ENCODE measurements at places on chromosomes 6 and 20.

DNA sequence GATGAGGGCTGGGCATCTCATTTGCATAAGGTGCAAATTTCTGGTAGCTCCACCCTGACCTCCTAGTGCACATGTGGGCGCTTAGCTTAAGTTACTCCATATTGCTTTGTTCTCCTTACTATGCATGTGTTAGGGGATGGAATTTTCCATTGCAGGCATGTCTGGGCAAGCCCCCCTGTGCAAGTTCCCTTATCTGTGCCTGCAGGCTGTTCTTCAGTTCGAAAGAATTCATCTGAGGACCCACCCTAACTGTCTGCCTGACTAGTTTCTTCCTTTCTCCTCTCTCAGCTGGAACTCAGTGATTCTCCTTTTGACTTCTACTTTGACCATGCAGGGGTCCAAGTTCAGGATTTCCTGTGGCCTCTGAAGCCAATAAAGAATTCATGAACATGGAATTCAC lies 30.2 kb downstream of the CCDC170 start:
- no peak for DNase-seq

DNA sequence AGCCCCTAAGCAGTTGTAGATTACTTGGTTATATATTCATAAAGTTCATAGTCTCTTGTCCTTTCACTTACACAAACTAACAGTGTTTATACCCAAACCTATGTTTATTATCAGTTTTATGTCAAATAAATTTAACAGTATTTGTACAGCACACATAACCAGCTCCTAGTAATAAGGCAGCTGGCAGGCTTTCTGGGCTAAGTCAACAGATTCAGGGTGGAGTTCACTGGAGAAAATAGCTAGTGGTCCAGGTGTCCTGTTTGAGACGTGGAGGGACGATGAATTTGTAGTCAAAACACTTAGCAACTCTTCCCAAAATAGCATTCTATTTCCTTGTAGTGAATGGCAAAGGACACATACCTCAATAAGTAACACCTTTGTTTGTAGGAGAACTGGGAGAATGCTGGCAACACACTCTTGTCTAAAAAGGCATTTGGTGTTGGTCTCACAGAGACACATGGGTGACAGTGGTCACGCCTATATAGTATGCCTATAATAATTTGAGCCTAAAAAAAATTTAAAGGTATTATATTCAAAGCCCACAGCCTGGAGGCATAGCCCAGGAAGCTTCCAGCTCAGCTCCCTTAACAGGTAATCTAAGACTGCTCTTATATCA lies 156.4 kb upstream of the CARMIL1 start:
- no peak for DNase-seq

- DNase-seq, result no peak
These were observed 101.1 kb downstream of the HIVEP1 start for GRCh38 chr6:12113190-12113577.

DNA sequence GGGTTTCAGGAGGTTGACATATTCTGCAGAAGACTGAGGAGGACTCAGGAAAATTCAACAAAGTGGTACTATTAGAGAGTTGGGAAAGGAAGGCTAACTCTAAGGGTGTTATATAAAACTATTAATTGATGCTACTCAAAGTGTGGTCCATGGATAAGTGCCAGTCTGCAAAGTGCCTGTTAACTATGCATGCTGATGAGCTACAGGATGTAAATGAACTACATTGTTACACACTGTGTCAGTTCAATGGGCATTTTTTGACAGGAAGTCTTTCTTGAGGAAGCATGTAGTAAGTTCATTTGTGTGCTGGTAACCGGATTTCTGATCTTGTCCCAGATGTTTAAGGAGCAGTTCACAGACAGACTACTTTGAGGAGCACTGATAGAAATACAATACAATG lies 75.6 kb downstream of the KLHL32 start:
- DNase-seq, result no peak

DNA sequence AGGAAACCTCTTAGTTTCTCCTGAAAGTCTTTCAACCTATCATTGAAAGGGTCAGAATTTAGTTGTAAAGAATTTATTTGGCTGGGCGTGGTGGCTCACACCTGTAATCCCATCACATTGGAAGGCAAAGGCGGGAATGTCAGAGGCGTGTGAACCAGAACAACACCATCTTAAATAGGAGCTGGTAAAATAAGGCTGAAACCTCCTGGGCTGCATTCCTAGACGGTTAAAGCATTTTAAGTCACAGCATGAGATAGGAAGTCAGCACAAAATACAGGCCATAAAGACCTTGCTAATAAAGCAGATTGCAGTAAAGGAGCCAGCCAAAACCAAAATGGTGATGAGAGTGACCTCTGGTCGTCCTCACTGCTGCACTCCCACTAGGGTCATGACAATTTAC lies 29.6 kb downstream of the OR2B2 start:
- DNase-seq, result no peak

GRCh38 chr6:138393871-138394783 lies 9.9 kb upstream of the HEBP2 start:
- DNase-seq, result no peak

- DNase-seq, result no peak
These were observed 224.9 kb upstream of the OPRM1 start for GRCh38 chr6:153814136-153814535.

- DNase-seq, result no peak
These were observed 67.6 kb downstream of the CD2AP start for GRCh38 chr6:47545223-47545622.

- no peak for DNase-seq
These were observed 172.2 kb downstream of the ARID1B start for GRCh38 chr6:156949376-156949775.

- DNase-seq, result no peak
These were observed 121.7 kb upstream of the NXT1 start for GRCh38 chr20:23228912-23229311.

DNA sequence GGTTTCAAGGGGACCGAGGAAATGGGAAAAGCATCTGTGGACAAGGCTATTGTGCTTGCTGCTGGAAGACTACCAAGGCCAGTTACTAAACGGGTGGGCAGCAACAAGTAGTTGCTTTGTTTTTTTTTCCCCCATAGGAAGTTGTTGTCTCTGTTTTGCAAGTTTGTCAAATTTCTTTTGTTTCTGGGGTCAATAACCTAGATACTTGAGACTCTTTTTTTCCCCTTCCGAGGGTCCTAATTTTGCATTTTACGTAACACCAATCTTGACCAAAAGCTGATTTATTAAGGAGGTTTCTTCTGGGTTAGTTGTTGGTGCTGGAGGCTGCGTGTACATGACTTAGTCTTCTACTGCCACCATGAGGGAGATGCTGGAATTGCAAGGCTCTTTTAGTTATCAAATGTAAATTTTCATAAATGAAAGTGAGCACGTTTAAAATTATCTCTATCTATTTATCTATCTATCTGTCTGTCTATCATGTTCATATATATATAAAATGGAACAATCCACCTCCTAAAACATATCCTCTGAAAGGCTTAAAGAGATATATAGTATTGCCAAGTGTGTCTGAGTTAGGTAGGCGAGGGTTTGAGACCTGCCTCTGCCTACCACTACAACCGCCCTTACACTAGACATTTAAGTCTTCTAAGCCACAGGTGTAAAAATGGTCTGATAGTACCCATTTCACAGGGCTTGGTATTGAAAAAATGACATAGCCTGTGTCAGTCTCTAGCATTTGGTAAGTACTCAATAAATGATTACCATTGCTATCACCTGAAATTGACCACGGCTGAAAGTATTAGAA lies 60.2 kb downstream of the GCLC start:
- DNase-seq, result peak; percentile 6

- DNase-seq, result no peak
These were observed 11.5 kb downstream of the PMEPA1 start for GRCh38 chr20:57698116-57698866.

- DNase-seq, result no peak
These were observed 2.5 kb upstream of the PRDM1 start for GRCh38 chr6:106083618-106084017.

DNA sequence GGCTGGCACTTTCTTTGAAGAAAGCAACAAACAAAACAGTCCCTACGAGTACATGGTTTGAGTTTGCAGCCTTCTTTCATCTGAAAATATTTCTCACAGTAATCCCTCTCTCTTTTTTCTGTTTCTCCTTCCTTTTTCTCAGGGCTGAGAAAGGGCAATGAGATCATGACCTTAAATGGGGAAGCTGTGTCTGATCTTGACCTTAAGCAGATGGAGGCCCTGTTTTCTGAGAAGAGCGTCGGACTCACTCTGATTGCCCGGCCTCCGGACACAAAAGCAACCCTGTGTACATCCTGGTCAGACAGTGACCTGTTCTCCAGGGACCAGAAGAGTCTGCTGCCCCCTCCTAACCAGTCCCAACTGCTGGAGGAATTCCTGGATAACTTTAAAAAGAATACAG lies 80.7 kb upstream of the CLDN20 start:
- no peak for DNase-seq

GRCh38 chr6:166635013-166635970 lies 8.2 kb upstream of the RPS6KA2 start:
- no peak for DNase-seq

DNA sequence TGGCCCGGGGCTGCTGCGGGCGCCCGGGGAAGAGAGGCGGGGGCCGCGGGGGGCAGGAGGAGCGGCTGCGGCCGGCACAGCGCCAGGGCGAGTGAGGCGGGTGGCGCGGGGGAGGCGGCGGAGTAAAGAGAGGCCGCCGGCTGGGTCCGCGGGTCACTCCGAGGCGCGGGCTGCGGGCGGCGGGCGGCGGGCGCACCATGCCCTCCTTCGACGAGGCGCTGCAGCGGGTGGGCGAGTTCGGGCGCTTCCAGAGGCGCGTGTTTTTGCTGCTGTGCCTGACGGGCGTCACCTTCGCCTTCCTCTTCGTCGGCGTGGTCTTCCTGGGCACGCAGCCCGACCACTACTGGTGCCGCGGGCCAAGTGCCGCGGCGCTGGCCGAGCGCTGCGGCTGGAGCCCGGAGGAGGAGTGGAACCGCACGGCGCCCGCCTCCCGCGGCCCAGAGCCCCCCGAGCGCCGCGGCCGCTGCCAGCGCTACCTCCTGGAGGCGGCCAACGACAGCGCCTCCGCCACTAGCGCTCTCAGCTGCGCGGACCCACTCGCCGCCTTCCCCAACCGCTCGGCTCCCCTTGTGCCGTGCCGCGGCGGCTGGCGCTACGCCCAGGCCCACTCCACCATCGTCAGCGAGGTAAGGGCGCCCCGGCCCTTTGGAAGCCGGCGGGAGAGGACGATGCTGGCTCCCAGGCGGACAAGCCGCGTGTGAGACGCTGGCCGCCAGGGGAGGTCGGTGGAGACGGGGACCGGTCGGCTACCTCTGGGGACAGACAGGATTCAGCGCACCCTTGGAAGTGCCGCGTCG lies at the start of gene SLC22A3:
TSS of gene SLC22A3 (plus strand) at position 156 of the 797 bp plus-strand sequence. CDS start at position 198, 42 bp downstream.
- DNase-seq, result no peak
